Activated CD4-positive, alpha-beta T cell treated with anti-CD3 and anti-CD28 coated beads, Interleukin-2, amount 50 U/mL, for 24 hours (primary cell): ENCODE measurements at places on chromosomes 12 and 14.

DNA sequence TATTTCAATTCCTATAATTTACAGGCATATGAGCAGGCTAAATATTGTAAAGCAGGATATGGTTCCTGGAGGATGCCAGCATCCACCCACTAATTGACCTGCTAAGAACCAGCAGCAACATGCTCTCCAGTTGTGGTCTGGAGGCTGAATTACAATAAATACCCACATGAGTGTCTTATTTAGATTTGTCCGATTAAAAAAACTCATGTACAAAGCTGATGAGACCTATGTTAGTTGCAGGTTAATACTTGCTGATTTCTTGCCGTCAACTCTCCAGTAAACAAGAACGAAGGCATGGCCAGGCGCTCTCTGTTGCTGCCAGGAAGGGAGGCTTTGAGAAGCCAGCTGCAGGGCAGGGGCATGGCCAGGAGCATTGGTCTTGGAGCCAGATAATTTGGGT is 169.3 kb upstream of the PRICKLE1 start:
- DNase-seq, result no peak

GRCh38 chr14:64303471-64303917 is 9.3 kb upstream of the ESR2 start:
- DNase-seq, result no peak

GRCh38 chr14:93752980-93753561 is 35.2 kb downstream of the PRIMA1 start:
- DNase-seq, result no peak

DNA sequence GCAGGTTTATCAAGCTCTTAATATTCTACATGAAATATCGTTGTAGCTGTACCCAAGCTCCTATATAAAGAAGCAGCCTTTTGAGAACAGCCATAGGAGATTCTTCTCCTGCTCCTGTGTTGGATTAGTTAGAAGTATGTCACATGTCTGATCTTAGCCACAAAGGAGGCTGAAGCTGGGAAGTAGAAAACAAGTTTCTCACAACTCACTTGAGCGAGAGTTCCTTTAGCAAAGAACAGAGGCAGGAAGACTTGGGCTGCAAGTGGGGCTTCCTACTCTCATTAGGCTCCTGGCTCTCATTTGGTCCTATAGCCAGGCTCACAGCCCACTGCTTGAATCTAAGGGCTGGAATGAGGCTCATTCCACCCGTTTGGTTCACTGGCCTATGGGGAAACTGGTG is 281.9 kb downstream of the BTG1 start:
- no peak for DNase-seq

- DNase-seq, result no peak
Observed at GRCh38 chr14:60003991-60004390, 84.0 kb downstream of the LRRC9 start.

GRCh38 chr14:96166461-96167223 is 38.0 kb upstream of the BDKRB2 start:
- no peak for DNase-seq

DNA sequence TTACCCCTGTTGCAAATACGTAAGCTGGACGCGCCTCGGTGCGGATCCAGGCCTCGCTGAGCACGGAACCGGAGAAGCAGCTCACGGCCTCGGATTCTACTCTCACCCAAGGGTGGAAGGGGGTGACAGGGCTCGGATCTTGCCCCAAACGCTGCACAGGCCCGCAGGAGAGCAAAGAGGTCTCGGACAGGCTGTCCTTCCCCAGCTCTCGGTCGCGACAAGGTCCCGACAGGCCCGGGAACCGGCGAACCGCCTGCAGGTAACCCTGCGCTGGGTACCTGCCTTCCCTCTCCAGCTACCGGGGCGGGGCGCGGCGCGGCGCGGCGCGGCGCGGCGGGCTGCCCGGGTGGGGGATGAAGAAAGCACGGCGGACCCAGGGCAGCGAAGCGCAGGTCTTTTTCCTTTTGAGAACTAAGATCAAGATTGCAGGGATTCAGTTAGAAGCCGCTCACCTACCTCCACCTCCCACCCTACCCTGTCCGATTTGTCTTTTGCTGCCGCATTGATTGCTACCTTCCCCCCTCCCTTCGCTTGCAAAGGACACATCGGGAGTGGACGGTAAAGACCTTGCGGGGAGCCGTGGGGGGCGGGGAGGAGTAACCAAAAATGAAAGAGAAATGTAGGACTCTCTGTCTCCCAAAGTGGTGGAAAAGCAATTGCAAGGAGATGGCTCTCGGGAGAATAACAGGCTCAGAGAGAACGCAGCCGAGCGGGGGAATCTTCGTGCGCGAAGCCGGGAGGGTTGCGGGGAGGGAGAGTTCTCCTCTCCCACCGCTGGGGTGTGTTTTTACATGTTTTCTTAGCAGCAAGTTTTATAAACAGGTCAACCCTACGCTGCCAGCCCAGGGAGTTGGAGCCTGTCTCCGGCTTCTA is 8.4 kb upstream of the TBX3 start:
- no peak for DNase-seq

GRCh38 chr12:67665679-67666078 is 17.1 kb downstream of the DYRK2 start:
- no peak for DNase-seq

- DNase-seq, result no peak
Observed at GRCh38 chr12:121279507-121279915, 17.0 kb downstream of the CAMKK2 start.

DNA sequence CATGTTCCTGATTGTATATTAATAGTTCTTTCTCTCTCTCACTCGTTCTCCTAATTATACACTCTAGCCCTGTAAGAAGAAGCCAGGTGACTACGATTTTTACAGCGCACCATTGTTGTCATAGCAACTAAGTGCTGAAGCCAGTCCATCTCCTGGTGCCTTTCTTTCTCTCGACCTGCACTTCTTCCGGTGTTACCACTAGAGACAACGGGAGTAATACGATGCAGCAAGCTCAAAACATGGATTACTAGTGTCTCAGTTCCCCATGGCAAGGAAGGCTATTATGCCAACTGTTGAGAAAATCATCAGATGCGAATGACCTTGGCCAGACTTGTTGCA is 40.8 kb upstream of the DCD start:
- no peak for DNase-seq

DNA sequence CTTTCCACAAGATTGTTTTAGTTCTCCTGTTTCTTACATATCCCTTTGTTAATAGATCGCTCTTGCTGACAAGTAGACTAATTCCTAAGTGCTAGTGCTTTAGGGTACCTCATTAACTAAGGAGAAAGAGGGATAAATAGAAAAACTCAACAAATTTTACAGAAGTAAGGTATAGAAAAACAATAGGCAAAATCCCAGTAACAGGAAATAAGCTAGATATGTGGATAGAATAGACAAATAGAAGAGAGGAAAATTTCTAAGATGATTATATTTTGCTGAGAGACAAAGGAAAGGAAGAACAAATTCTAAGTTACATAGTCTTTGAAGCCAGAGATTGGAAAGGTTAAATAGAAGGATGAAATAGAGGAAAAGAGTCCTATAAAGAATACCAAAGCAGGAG is 1.0 kb downstream of the CD69 start:
- DNase-seq, result no peak

DNA sequence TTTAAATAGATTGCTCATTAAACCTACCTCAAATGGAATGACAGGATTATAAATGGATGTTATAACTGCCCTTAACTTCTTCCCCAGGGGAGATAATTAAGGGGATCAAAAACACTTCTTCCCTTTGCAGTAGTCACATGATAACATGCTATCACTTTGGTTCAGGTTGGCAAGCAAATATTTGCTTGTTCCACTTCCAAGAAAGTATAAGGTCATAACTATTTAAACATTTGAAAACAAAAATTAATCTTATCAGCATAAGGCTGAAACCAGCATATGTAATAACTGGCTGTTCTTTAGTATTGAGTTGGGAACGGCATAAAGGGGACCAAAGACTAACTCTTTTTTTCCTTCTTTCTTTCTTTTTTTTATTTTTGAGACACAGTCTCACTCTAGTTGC is 2.4 kb upstream of the LYZ start:
- DNase-seq, result no peak

DNA sequence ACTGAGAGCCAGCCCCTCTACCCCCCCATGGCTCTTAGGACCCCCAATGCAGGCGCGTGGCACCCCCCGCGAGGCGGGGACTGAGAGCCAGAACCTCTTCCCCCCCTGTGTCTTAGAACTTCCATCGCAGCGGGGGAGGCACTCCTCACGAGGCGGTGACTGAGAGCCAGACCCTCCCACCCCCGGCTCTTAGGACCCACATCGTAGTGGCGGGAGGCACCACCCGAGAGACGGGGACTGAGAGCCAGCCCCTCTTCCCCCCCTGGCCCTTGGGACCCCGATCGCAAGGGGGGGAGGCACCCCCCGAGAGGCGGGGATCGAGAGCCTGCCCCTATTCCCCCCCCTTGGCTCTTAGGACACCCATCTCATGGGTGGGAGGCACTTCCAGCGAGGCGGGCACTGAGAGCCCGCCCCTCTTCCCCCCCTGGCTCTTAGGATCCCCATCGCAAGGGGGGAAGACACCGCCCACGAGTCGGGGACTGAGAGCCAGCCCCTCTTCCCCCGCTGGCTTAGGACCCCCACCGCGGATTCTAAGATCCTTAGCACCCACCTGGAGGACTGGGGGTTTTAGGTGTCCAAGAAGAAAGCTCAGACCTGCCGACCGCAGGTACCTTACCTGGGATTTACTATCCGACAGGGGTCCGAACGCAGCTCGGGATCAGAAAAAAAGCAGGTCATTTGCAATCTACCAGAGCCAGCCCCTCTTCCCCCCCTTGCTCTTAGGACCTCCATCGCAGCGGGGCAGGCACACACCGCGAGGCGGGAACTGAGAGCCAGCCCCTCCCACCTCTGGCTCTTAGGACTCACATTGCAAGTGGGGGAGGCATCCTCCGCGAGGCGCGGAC is 44.9 kb downstream of the DDX11 start:
- DNase-seq, result no peak

- peak; percentile 75 for DNase-seq
Observed at GRCh38 chr14:37595809-37596621, 586 bp downstream of the TTC6 start.
